ENCODE measurements at places on chromosomes 5 and 9.

- no peak for DNase-seq
Observed at GRCh38 chr5:125236981-125237380, 490.5 kb upstream of the ZNF608 start.

- peak; percentile 99 for DNase-seq
Observed at GRCh38 chr9:22052376-22052945, 43.4 kb upstream of the CDKN2B start.

- no peak for DNase-seq
Observed at GRCh38 chr9:112970939-112971338, 41.1 kb downstream of the ZNF883 start.

DNA sequence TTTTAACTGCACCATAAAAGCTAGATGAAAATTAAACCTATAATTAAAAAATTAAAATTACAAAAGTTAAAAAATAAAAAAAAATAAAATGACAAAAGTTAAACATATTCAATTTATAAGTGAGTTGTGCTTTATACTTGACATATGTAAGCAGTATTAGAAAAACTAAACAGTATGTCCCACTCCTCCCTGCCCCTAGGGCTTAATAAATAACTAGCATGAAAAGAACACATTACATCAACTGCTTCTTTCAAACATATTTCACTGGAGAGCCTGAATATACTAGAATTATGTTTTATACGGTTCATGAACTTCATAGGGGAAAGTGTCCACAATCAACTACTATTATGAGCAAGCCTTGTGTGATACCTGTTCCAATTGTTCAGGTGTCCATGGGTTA lies 47.6 kb downstream of the ECPAS start:
- no peak for DNase-seq

- DNase-seq = peak; percentile 17
Observed at GRCh38 chr5:125798307-125798706, 624.9 kb upstream of the GRAMD2B start.

- no peak for DNase-seq
Observed at GRCh38 chr5:177530638-177531037, 13.9 kb upstream of the DDX41 start.

DNA sequence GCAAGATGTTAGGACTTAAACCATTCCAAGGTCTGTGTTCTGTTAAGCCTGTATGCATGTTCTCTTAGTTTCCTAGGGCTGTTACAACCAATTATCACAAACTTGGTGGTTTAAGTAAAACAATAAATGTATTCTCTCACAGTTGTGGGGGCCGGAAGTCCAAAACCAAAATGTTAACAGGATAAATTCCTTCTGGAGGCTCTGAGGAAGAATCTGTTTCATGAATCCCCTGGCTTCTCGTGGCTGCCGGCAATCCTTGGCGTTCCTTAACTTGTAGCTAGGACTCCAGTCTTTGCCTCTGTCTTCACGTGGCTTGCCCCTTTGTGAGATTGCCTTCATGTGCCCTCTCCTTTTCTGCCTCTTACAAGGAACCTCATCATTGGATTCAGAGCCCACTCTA lies 30.4 kb downstream of the FEM1C start:
- DNase-seq = no peak

DNA sequence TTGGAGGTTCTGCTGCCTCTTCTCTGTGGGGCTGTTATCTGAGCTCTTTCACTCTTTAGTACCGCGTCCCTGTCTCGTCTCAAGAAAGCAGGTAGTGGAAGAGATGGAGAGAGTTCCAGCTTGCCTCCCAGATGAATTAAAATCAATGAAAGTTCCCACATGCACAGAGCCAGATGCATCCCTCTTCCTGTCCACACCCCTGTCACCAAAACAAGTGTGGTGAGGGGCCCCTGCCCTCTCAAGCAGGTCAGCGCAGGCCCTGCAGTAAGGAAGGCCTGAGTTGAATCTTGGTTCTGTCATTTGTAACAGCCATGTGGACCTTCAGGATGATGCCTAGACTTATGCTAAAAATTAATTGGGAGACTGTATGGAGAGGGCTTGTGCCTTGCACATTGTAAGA lies 26.9 kb downstream of the GALNT10 start:
- no peak for DNase-seq

- no peak for DNase-seq
Observed at GRCh38 chr9:89426384-89426961, 71.4 kb downstream of the SEMA4D start.

- DNase-seq = no peak
Observed at GRCh38 chr5:112119508-112119907, 299.6 kb downstream of the EPB41L4A start.

GRCh38 chr5:62306896-62307689 lies 1.1 kb downstream of the KIF2A start:
- peak; percentile 48 for DNase-seq

- DNase-seq = no peak
Observed at GRCh38 chr9:95031711-95032461, 285.6 kb downstream of the FANCC start.

- peak; percentile 84 for DNase-seq
Observed at GRCh38 chr5:97553604-97554452, 370.8 kb upstream of the RIOK2 start.

DNA sequence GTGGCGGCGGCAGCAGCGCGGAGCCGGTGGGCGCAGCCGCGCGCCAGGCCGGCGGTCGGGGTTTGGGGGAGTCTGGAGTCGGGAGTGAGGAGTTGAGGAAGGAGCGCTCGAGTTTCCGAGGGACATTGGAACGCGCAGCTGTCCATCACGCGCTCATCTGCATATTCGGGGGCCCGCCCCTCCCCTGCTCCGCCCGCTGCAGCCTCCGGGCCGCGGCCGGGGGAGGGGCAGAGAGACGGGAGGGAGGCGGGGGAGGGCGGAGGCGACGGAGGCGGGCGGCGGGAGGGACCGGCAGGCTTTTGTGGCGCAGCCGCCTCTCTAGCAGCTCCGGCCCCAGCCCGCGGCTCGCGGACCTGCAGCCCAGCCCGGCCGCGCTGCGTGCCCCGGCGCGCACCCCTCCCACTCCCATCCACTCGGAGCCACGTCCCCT lies at the start of gene IRX2:
TSS of gene IRX2 (minus strand) at position 86 of the 430 bp plus-strand sequence. CDS start 264 bp downstream, outside the sequence.
- no peak for DNase-seq

DNA sequence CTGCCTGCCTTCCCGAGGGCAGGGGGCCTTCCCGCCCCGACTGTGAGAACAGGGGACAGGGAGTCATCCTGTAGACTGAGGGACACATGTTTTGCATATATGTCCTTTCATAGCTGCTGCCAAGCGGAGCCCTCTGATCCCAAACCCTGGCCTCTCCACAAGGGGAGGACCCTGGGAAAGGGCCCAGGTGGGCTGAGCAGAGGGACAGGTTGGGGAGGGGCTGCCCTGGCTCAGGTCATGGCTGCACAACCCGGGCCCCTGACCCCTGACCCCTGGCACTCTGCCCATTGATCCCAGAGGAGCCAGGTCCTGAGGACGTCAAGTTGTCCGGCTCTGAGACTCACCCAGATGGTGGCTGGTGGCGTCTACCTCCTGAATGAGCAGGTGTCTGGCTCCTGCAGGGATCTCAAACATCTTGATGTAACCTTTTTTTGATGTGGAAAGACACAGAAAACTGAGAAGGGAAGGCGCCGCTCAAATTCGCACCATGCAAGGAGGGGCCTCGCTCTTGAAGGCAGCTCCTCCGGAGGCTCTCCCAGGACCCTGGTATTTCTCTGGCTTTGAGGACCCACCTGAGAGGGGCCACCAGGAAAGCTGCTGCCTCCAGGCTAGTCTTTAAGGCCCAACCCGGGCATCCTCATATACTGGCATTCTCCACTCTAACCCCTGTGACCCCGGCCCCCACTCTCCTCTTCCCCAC lies 71.9 kb downstream of the ZNF354C start:
- DNase-seq = no peak

GRCh38 chr5:64622991-64623390 lies 67.3 kb upstream of the SHISAL2B start:
- no peak for DNase-seq

- DNase-seq = no peak
Observed at GRCh38 chr5:118616281-118616680, 372.1 kb downstream of the DTWD2 start.

GRCh38 chr5:71738662-71739361 lies 19.7 kb downstream of the CARTPT start:
- DNase-seq = no peak

DNA sequence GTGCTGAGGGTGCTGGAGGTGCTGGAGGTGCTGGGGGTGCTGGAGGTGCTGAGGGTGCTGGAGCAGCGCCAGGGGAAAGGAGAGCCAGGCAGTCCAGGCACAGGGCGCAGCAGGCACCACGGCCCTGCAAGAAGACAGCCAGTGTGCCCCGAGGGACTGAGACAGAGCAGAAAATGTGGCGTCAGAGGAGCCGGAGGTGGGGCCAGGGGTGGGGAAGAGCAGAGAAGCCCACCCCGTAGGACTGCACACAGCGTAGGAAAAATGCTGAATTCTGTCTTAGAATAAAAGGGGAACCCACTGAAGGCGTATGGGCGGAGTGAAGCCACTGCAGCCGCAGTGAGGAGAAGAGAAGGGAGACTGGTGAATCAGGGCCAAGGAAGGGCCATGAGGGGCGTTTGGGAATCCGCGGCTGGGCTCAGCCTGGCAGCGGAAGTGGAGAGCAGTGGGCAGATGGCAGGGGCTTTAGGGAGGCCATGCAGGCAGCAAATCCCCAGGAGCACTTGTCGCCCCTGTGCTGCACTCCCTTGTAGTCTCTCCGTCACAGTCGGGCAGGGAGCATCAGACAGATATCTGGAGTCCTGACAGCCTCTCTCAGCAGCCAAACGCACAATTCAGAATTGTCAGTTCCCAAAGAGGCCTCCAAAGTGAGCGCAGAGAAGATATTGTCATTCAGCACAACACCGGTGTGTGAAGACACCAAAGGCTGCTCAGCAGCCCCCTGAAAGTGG lies 35.9 kb upstream of the LECT2 start:
- no peak for DNase-seq

DNA sequence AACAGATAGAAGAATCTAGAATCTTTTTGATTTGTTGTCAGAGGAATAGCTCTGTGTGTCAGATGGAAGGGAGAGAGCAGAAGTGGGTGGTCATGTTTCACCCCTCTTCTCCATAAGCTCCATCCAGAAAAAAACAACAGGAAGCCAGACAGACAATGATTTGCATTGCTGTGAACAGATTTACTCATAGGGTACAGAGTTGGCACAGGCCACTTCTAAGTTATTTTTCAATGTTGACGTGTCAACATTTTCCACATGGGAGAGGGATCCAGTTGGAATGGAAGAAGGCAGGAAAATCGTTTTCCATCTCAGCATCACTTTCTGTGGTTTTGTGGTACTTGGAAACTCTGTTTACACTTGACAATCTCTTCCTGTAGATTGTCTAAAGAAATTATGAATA lies 86.7 kb downstream of the INSYN2B start:
- peak; percentile 39 for DNase-seq

DNA sequence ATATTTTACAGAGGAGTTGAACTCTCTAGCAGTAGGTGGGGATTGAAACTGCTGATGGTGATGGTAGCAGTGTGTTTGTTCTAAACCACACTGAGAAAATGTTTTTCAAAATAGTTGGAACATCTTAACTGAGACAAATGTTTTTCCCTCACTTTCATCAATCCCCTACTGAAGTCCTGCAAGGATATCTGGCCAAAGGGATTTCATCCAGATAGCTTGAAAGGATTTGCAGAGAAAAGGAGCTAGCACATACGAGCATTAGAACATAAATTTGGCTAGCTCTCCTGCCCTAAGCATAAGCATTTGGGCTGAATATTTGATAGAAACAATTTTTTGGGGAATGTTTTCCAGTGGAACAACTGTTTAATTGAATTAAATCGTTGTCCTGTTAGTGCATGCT lies 153.9 kb downstream of the CDH9 start:
- no peak for DNase-seq

GRCh38 chr5:103668281-103668680 lies 105.7 kb upstream of the NUDT12 start:
- DNase-seq = no peak

DNA sequence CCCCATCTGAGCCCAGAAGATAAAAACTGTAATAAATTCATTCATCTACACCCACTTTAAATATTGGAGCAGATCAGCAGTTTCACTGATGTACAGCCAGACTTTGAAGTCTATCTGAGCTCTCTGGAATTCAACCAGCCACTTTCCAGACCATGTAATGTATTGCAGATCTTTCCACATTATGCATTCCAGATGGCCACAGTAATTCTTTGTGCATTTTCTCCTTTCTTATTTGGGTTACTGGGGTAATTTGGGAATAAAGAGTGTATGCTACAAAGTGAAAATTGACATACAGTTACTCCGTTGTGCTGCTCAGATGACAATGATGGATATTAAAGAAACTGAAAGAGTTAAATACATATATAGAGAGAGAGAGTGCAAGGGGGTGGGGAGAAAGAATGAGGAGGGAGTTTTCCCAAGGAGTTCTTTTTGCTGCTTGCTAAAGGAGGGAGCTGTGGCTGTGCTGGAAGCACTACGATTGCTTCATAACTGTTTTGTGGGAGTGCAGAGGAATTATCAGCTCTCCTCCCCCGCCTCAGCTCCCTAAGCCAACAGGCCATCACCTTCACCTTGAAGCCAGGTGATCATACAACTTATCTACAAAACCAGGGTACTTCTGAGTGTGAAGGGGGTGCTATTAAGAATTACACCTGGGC lies 152.8 kb downstream of the GAS1 start:
- DNase-seq = peak; percentile 42

GRCh38 chr9:93579711-93580516 lies 3.5 kb downstream of the PHF2 start:
- DNase-seq = no peak

GRCh38 chr9:125969868-125970267 lies 222.7 kb downstream of the PBX3 start:
- no peak for DNase-seq

DNA sequence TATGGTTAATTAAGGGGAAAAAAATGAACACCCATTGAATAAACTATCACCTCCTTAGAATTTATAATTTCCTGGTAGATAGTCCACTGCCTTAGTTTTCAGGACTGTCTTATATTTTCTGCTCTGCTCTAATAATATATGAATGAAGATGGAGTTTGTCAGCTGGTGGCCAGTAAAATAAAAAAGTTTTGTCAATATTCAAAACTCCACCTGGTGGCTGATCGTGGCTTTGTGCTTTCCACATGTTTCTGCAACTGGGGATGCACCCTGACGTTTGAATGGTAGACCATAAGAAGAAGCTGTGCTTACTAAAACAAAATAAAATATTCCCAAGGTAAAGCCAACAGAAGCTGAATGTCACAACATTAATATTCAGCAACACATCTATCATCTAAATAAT lies 286.6 kb upstream of the IZUMO3 start:
- DNase-seq = no peak

DNA sequence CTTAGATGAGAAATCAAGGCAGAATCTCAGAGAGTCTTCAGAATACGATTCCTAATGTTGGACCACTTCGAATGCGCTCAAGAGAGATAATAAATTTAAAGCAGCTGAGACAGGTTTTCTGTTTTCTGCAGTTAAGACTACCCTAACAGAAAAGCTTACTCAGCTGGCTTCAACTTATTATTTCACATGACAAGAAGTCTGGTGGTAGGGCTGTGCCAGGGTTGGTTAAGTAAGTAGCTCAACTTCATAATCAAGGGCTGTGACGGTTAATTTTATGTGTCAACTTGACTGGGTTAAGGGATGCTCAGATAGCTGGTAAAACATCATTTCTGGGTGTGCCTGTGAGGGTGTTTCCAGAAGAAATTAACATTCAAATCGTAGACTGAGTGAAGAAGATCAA lies 3.8 kb downstream of the GPR150 start:
- no peak for DNase-seq

Measured in HCEC 1CT (cell line).